GM23248 (cell line): ENCODE measurements at places on chromosomes 11 and 22.
A peak's percentile ranks its signal among the peaks of the same experiment; 100 is the strongest.

DNA sequence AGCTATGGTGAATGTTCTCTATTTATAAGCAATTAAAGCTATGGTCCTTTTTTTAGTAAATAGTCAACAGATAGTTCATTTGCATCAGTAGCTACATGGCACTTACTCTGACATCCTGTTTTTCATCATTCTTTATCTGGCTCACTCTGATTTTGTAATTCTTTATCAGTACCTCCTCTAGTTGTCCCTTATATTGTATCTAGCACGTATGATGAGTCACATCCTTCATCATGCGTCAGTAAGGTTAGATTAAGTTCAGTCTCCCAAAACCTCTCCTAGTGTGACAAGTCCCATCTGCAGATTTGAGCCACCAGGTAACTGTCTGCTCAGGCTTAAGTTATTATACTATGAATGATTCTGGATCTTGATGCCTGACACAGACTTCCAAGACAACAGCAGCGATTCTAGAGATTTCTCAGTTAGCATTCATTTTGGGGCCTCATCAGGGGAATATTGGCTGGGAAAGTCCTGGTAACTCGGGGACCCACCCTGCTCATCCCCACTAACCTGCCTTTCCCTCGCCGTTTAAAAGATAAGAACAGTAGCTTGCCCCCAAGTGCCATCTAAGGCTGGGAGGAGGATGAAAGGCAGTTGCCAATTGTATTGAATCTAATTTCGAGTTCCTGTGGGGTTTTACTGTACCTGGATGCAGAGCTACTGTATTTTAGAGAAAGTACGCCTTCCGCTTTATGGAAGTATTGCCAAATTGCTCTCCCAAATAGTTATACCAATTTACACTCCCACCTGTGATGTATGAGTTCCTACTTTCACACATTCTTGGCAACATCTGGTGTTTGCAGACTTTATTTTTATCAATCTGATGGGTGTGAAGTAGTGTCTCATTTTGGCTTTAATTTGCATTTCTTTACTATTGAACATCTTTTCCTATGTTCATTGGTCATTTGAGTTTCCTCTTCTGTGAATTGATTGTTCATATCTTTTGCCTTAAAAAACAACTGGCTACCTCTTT, 55.9 kb downstream of the ZC3H12C start:
- H3K27me3 ChIP-seq: no peaks in the 10 kb centered on the region
- no peaks in the 10 kb centered on the region for H3K36me3 ChIP-seq
- no peak overlapping the region for H3K4me3 ChIP-seq
- H3K27ac ChIP-seq: peak overlapping the region; percentile 56

DNA sequence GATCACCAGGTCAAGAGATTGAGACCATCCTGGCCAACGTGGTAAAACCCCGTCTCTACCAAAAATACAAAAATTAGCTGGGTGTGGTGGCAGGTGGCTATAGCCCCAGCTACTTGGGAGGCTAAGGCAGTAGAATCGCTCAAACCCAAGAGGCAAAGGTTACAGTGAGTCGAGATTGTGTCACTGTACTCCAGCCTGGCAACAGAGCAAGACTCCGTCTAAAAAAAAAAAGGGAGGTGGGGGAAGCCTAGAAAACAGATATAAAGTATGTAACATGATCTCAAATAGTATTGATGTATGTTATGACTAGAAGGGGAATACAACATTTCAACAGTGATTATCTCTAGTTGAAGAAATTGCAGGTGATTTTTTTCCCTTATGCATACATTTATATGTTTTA, 61.4 kb downstream of the SLC1A2 start:
- no peaks in the 10 kb centered on the region for H3K36me3 ChIP-seq
- peaks cover 20% of the 10 kb centered on the region for H3K4me1 ChIP-seq
- H3K27ac ChIP-seq: no peak overlapping the region

GRCh38 chr11:107842412-107843100, 16.0 kb downstream of the SLC35F2 start:
- no peak overlapping the region for H3K27ac ChIP-seq
- H3K4me1 ChIP-seq: peaks cover 35% of the 10 kb centered on the region
- no peak overlapping the region for H3K4me3 ChIP-seq
- H3K36me3 ChIP-seq: no peaks in the 10 kb centered on the region
- no peak for DNase-seq
- no peaks in the 10 kb centered on the region for H3K27me3 ChIP-seq

DNA sequence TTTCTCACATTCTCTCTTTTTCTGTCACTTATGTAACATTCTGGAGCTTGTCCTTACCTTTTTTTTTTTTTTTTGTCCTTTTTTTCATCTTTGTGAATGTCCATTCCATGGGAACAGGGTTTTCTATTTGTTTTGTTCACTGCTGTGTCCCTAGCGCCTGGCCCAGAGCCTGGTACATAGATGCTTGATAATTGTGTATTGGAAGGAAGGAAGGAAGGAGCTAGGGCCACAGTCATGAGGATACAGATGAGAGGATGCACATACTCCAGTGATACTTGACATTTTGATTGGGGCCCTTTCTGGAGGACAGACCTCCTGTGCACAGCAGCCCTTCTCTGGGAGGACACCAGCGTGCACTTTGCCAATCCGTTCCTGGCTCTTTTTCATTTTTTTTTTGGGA, 68.9 kb downstream of the KIAA1671 start:
- peaks cover 9% of the 10 kb centered on the region for H3K4me1 ChIP-seq
- H3K36me3 ChIP-seq: no peaks in the 10 kb centered on the region
- peaks cover 10% of the 10 kb centered on the region; the same call in 1 of the 2 replicates for H3K27me3 ChIP-seq
- no peak overlapping the region for H3K4me3 ChIP-seq
- no peak overlapping the region for H3K27ac ChIP-seq
- DNase-seq: no peak

DNA sequence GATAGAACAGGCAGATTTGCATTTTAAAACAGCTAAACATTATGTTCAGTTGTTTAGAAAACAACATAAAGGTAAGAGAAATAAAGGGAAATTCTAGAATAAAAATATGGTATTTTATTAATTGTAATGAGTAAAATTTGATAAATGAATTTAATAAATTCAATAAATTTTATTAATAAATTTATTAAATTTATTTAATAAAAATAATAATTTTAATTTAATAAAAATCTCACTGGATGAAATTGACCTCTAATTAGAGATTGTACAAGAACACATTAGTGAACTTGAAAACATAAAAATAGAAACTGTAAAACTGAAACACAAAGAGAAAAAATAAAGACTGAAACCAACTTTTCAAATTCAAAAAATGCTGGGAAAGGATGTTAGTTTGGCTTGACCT, 605.7 kb upstream of the LRRC4C start:
- no peak for DNase-seq
- no peaks in the 10 kb centered on the region for H3K27me3 ChIP-seq
- no peak overlapping the region for H3K4me3 ChIP-seq
- H3K36me3 ChIP-seq: no peaks in the 10 kb centered on the region

DNA sequence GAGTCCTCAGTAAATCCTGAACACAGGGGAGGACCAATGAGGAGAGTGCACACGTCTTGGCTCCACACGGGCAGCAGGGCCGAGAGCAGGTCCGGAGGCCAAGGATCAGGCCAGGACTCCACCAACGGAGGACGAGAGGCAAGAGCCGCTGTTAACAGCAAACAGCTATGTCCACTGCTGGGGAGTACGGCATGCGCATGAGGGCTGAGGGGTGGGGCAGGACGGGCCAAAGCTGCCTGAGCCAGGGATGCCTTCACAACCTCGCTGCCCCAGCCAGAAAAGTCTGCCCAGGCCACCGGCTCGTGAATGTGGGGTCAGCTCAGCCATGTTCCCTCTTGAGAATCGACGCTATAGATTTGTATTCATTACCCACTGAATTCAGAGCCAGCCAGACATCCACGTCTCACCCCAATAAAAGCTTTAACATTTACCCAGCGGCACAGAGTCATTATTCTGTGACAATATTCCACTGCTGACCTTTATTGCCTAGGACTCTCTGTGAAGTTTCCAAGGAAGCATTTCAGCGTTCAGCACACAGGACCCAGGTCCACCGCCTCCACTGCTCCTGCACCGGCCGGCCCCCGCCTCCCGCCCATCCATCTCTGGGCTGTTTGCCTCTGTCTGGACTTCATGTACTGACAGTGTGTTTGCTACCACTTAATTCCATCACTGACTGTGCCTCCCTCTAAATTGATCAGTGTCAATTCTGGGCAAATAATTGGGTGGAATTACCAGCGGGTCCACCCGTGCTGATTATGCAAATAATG, 384.9 kb downstream of the SHANK2 start:
- H3K27me3 ChIP-seq: no peaks in the 10 kb centered on the region
- no peak overlapping the region for H3K4me3 ChIP-seq
- no peaks in the 10 kb centered on the region for H3K36me3 ChIP-seq

- peak; percentile 13 for DNase-seq
- no peak overlapping the region for H3K27ac ChIP-seq
- no peaks in the 10 kb centered on the region for H3K36me3 ChIP-seq
- H3K27me3 ChIP-seq: no peaks in the 10 kb centered on the region
Measured at GRCh38 chr11:6817694-6818093, 18.2 kb upstream of the OR6A2 start.

DNA sequence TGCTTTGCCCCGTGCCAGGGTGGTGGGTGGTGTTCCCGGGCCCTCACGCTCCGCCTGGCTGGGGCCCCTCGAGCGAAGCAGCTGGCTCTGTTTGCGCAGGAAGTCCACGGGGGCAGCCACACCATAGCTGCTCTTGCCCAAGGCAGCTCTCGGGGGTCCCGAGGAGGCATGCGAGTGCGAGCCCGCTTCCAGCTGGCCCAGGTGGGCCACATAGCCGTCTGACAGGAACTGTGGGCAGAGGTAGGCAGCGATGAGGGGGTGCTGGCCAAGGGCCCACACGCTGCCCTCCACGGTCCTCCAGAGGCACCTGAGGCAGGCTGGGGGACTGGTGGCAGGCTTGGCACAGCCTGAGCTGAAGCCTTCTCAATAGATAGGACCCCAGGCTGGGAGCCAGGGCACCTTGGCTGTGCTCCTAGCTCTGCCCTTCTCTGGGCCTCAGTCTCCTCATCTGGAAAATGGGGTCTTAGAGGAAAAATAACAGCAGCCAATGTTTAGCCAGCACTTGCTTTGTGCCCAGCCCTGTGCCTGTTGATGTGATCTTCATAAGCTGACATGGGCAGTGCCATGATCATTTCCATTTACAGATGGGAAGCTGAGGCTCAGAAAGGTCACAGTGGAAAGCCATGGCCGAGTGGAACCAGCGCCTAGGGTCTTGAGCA, 9.4 kb downstream of the AIP start:
- no peaks in the 10 kb centered on the region for H3K36me3 ChIP-seq
- no peaks in the 10 kb centered on the region for H3K27me3 ChIP-seq
- no peak for DNase-seq
- no peak overlapping the region for H3K27ac ChIP-seq

- no peaks in the 10 kb centered on the region for H3K4me1 ChIP-seq
- H3K4me3 ChIP-seq: no peak overlapping the region
- H3K27me3 ChIP-seq: no peaks in the 10 kb centered on the region
- no peak overlapping the region for H3K27ac ChIP-seq
- no peaks in the 10 kb centered on the region for H3K36me3 ChIP-seq
Measured at GRCh38 chr11:83523676-83524075, 237.5 kb upstream of the CCDC90B start.

DNA sequence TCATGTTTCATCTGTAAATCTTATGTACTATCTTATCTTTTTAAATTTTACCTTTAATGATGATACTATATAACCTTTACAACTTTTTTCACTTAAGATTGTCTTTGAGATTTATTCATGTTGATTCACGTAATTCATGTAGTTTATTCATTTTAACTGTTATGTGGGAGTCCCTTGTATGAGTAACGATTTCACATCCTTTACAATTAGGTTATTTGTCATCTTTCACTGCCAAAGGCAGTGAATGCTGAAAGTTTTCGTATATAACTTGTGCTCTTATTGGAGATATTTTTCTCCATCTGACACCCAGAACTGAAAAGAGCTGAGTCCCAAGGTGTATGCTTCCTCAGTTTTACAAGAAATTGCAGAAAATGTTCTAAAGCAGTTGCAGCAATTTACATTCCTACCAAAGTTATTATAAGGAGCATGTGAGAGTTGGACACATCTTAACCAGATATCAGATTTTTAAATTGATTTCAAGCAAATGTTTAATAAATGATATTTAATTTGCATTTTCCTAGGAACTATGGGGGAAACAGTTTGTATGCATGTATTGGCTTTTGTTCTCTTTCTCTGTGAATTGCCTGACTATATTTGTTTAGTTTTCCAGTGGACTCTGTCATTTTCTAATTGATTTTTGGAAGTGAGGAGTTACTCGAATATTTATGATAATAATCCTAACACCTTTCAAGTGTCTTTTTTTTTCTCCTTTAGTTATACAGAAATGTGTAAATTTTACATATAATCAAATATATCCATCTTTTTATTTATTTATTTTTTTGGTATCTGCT, 6.4 kb downstream of the ARL14EP start:
- H3K4me3 ChIP-seq: peak overlapping the region; percentile 45
- H3K27ac ChIP-seq: peak overlapping the region; percentile 3; the same call in 1 of the 2 replicates
- H3K4me1 ChIP-seq: peaks cover 41% of the 10 kb centered on the region
- H3K36me3 ChIP-seq: peaks cover 22% of the 10 kb centered on the region

GRCh38 chr11:127182586-127183203, 182.1 kb upstream of the KIRREL3 start:
- H3K4me1 ChIP-seq: no peaks in the 10 kb centered on the region
- H3K27ac ChIP-seq: no peak overlapping the region
- H3K27me3 ChIP-seq: peaks cover 45% of the 10 kb centered on the region
- H3K4me3 ChIP-seq: no peak overlapping the region
- H3K36me3 ChIP-seq: no peaks in the 10 kb centered on the region
- no peak for DNase-seq

- no peaks in the 10 kb centered on the region for H3K4me1 ChIP-seq
- no peak overlapping the region for H3K4me3 ChIP-seq
- DNase-seq: no peak
- H3K27me3 ChIP-seq: no peaks in the 10 kb centered on the region
- no peak overlapping the region for H3K27ac ChIP-seq
Measured at GRCh38 chr11:59582006-59582405, 33.6 kb downstream of the OSBP start.

DNA sequence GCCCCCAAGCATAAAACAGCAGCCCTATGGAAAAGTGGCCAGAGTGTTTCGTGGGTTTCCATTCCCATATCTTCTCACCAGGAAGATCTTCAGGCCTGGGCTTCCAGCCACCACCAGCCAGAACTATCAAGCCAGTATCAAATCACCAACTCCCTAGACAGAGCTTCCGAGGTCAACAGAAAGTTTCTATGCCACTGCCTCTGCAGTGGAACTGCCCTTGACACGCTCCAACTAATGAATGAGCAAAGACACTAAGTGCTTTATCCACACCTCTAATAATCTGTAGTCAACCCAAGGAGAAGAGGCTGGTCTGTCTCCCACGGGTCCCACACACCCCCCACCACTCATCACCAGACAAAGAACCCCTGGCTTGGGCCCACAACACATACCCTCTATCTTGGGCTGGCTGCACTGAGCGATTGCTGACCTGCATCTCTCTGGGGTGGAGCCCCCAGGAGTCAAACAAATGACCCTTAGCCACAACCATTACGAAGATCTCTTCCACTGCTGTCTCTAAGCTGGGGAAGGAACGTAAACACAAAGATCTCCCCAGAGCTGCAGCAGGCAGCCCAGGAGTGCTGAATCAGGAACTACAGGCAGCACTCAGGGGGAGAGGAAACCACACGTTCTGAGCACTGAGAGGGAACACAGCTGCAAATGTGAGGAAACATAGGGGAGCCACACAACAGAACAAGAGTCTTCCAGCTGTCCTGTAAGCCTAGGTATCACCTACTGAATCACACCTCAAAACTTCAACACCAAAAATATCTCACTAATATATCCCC, 9.7 kb downstream of the OR5AN1 start:
- no peak overlapping the region for H3K27ac ChIP-seq
- no peaks in the 10 kb centered on the region for H3K4me1 ChIP-seq
- DNase-seq: no peak
- no peak overlapping the region for H3K4me3 ChIP-seq
- H3K27me3 ChIP-seq: no peaks in the 10 kb centered on the region
- no peaks in the 10 kb centered on the region for H3K36me3 ChIP-seq
